ENCODE measurements at places on chromosomes 3 and 15.

GRCh38 chr3:120449701-120450599 lies 842 bp downstream of the FSTL1 start:
- no peak for DNase-seq

DNA sequence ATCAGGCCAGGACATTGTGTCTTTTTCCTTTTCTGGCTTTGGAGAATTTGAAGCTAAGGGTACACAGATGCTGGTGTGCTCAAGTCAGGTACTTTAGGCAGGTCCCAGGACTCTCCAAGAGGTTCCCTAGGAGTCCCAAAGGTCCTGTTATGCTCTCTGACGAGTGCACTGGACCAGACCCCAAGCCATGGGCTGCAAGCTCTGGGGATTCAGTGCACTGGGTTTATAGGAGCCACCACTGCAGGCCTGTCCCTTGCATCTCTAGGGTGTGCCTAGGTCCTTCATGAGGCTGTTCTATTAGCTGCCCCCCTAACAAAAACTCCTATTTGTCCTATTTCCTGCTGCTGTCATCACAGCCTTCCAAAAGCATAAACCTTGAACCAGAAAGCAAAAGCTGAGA lies 31.9 kb upstream of the BFSP2 start:
- no peak for DNase-seq

DNA sequence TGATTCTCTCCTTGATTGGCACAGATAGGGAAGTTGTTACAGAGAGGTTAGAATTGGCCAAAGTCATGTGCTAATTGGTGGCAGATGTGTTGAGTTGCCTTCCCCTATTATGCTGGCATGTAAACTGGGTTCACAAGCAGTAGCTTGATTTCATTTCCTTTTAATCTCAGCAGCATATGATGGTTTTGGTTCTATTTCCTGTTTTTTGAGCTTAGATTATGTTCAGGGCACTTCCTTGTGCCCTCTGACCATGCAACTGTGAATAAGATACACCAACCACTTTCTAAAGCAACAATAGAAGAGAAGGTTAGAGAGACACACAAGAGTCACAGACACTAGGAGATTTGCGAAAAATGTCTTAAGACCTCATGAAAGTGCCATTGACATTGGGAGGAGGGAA lies 16.5 kb downstream of the HPS3 start:
- DNase-seq, result no peak

DNA sequence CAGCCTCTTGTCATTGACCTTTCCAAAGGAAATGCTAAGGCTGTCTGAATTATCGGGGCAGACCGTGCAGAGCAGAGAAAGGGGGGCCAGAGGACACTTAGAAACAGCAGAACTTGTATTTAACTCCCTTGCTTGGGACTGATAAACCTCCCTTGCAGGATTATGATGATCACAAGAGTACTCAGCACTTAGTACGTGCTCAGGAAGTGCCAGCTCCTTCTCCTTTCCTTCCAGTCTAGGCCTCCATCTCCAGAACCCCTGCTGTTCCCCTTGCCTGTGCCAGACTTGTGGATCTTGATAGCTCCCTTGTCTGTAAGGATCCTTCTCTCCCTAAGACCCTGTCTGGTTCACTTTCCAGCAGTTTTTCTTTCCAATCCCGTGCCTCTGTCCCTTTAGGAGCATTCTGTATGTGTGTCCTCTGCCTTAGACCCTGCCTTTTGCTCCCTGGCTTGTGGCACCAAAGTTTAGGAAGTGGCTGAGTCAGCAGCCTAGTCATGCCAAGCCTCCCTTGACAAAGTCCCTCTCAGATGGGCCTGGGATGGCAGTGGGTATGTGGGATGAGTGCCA lies 747 bp downstream of the SORD start:
- no peak for DNase-seq

DNA sequence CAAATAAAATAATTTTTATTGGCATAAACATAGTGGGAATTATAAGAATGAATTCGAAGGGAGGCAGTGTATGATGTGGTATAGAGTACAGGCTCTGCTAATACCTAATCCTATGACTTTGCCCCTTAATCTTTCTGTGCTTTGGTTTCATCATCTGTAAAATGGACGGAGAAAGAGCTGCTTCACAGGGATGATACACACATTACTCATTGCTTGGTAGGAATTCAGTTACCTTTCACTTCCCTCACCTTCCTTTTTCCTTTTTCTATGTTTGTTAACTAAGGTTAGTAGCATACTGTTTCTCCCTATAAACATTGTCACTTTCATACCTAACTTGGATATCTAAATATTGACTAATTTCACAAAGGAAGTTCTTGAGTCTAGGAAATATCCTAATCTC lies 36.2 kb downstream of the LEKR1 start:
- DNase-seq, result no peak

GRCh38 chr3:128485282-128486204 lies 7.5 kb downstream of the GATA2 start:
- no peak for DNase-seq
